Activated CD4-positive, alpha-beta T cell treated with anti-CD3 and anti-CD28 coated beads for 1 hour (primary cell): ENCODE measurements at places on chromosomes 1 and 21.

DNA sequence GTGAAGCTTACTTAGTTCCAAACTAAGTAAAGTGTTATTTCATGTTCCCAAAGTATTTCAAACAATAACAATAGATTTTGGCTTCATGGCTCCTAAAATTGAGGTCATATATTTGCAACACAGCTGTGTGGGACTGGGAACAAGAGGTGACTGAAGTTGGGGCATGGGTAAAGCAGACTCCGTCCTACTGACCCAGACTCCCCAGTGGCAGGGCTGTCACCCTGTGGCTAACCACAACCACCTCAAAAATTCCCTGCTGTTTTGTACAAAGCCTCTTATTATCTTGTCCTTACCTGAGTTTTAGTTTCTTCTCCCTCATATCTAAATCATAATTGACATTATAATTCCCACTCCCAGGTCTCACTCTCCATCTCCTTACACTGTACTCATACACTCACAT, 117.6 kb downstream of the PTGER3 start:
- DNase-seq, result no peak

DNA sequence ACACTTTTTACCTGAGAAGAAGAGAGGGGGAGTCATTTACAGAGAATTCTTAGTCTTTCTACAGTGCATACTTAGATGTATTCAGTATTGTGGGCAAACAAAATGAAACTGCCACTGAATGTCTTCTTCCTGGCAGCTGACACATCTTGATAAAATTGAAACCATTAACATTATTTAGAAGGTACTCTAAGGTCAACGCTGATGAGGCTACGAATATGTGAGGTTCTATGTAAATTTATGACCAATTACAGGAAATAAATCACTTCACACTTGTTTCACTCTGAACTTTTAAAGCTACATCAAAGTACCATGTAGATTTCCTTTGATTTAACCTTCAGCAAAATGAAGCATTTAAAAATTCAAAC, 51.3 kb upstream of the GFI1 start:
- no peak for DNase-seq

DNA sequence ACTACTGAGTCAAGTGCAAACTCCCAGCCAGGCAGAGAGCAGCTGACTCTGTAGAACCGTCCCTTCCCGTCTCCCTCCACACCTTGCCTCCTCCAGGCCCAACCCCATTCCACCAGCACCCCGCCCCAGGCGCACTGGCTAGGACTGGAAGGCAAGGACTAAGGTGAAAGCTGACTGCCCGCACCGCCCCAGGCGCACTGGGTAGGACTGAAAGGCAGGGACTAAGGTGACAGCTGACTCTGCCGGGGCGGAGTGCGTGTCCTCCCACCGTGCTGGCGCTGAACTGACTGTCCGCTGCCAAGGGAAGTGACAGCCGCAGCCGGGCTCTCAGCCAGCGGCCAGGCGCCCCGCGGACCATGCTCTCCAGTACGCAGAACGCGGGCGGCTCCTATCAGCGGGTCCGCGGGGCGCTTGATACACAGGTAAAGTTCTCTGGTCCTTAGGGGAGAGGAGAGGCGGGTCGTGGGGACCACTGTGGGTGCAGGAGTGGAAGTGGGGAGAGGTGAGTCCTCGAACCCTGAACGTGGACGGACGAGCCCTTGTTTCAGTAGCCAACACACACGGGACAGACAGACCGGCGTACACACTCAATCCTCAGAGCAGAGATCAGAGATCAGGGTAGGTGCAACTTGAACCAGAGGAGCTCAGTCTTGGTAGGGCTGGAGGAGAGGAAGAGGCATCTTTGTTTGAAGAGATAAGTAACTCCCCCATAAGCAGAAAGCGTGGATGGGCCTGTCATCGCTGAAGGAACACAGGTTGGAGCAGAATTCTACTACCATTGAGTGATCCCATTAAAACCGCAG, 58.0 kb downstream of the RBM11 start:
- DNase-seq, result no peak

GRCh38 chr1:54305906-54306514, 100.2 kb downstream of the SSBP3 start:
- DNase-seq, result no peak

- DNase-seq, result no peak
Observed at GRCh38 chr1:214213136-214213535, 67.8 kb upstream of the SMYD2 start.

- no peak for DNase-seq
Observed at GRCh38 chr1:18661404-18662285, 31.0 kb downstream of the PAX7 start.

- DNase-seq, result no peak
Observed at GRCh38 chr1:200131551-200132125, 104.1 kb downstream of the NR5A2 start.

DNA sequence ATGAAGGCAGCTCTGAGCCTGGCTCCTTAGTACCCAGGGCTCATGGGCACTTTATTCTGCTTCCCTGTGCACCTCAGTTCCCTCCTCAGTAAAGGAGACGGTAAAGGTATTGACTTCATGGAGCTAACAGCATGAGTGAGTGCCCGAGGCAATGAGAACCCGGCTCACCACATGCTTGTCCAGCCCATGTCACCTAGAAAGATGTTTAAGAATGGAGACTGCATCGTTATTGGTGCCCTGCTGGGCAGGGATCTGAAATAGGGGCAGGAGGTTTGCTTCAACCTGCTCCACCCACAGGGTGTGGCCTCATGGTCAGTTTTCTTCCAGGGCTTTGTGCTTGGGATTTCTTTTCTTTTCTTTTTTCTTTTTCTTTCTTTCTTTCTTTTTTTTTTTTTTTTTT, 7.0 kb upstream of the KCNE1 start:
- DNase-seq, result no peak

- DNase-seq, result no peak
Observed at GRCh38 chr1:166079276-166079675, 87.5 kb downstream of the FAM78B start.

GRCh38 chr1:158154501-158154900, 26.2 kb upstream of the CD1D start:
- DNase-seq, result no peak

DNA sequence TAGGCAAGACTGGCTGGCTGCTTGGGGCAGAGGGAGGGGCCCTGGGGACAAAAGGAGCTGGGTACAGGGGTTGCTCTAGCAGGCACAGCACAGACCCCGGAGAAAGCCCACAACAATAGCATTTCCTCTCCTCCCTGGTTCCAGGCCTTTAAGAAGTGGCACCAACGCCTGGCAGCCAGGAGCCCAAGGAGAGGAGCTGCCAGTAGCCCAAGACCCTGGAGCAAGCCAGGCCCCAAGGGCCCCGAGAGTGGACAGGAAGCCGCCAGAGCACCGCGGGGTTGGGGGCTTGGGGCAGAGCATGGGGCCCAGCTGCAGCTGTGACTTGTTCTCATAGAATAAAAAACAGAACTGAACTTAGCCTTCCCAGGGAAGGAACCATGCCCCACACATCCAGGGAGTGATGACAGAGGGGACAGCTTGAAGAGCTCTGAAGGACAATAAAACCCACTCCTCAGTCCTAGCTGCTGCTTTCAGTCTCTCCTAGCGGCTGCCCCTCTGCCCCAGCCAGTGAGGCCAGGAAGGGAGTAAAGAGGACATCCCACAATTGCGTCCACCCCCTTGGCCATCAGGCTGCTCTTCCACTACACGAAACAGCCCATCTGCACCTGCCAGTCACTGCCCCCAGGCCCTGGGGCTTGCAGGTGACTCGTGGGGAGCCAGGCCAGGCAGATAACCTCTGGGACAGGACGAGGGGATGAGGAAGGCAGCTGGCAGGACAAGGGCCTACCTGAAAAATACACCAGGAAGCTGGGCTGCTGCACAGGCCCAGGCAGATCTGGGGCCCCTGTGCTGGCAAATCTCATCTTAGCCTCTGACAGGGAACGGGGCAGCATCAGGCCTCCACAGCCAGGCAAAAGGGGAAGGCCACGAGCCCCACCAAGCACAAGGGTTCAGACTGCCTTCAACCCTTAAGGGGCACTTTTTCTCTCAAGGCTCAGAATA, 16.4 kb downstream of the MTHFR start:
- DNase-seq, result no peak

- no peak for DNase-seq
Observed at GRCh38 chr1:235887676-235888075, 21.0 kb upstream of the LYST start.

DNA sequence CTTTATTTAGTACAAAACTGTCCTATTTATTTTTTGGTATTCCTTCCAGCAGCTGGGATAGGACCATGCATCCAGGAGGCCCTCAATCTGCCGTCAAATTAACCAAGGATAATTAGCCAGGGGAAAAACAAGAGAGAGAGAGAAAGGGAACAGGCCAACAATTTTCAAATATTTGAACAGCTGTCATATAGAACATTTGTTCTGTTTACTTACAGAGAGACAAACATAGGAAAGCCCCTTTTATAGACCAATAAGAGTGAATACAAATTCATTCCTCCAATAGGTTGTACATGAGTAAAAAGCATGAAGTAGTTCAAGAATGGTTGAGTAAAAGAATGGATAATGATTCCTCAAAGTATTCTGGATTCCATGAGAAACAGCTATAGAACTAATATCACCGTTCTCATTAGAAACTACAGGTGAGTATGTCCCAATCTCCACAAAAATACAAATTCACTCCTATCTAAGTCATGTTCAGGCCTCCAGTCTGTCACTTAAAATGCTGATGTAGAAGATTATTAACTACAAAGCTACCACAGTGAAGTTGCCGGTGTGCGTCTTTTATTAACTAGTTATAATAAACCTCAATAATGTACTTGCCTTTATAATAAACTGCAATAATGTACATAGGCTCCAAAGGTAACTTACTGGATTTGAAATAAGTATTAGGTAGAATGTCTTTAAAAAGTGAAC, 64.8 kb upstream of the GNG4 start:
- DNase-seq, result no peak

- DNase-seq, result no peak
Observed at GRCh38 chr21:36524477-36524876, 44.6 kb upstream of the CLDN14 start.

DNA sequence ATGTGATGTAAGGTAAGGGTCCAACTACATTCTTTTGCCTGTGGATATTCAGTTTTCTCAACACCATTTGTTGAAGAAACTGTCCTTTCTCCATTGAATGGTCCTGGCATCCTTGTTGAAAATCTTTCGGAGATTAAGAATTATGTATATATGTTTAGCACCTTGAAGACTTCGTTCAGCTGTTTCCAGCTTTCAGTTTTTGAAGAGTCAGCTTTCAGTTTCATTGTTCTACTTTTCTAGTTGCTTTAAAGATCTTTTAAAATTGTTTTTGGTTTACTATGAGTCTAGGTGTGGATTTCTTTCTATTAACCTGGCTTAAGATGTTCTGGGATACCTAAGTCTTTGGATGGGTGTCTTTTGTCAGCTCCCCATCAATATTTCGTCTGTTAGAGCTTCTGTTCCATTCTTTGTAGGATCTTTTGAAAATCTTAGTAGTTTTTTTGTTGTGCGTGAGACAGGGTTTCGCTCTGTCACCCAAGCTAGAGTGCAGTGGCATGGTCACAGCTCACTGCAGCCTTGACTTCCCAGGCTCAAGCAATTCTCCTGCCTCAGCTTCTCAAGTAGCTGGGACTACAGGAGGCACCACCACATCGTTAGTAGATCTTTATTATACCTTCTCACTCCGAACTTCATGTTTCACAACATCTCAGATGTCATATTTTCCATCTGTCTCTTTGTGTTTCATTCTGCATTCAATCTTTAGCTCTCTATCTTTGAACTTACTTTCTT, 353.5 kb upstream of the B3GALT2 start:
- DNase-seq, result no peak

DNA sequence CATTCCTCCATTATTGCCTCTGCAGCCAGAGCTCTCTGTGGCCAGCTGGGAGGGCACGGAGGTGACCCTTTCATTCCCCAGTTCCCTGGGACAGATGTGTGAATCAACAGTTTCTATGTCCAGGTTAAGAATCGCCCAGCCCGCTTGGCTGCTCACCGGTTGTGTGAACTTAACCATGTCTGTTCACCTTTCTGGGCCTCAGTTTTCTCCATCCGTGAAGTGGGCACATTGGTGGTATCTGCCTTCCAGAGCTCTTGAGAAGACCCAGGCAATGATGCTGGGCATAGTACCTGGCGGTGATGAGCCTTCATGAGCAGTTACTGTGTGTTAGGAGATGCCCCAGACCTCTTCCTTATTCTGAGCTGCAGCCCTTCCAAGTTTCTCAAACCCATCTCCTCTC, 238.3 kb downstream of the MATN1 start:
- DNase-seq, result no peak

- DNase-seq, result no peak
Observed at GRCh38 chr1:56516539-56517252, 62.7 kb downstream of the PLPP3 start.

DNA sequence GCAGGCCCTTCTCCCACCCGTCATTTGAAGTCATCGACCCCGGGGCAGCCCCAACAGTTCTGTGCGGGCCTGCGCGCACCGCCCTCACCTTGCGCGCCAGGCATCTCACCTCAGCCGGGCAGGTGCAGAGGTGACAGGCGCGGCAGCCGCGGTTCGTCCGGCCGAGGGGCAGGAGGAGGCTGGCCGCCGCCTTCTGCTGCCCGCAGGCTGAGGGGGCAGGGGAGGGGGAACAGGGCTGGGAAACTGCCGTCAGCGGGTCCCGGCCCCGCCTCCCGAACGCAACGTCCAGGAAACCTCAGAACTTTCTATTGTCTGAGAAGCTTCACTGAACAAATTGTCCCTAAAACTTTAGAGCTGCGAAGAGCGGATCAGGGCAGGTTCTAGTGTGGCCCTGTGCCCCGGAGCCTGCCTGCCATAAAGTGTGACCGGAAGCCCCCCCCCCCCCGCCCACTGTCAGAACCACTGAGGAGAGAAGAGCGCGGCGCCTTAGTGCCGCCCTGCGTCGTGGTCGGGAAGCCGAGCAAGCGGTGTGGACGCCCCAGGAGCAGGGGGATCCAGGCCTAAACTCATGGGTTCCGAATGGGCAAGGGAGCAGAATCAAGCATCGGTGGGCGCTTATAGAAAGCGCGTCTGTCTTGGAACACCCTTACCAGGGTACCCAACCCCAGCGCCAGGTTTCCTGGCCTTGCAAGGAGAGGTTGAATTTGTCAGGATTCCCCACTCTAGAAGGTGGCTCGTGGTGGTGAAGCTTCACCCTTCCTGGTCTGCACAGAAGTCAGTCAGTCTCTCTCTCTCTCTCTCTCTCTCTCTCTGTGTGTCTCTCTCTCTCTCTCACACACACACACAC, 13.3 kb upstream of the TBX15 start:
- DNase-seq, result no peak

DNA sequence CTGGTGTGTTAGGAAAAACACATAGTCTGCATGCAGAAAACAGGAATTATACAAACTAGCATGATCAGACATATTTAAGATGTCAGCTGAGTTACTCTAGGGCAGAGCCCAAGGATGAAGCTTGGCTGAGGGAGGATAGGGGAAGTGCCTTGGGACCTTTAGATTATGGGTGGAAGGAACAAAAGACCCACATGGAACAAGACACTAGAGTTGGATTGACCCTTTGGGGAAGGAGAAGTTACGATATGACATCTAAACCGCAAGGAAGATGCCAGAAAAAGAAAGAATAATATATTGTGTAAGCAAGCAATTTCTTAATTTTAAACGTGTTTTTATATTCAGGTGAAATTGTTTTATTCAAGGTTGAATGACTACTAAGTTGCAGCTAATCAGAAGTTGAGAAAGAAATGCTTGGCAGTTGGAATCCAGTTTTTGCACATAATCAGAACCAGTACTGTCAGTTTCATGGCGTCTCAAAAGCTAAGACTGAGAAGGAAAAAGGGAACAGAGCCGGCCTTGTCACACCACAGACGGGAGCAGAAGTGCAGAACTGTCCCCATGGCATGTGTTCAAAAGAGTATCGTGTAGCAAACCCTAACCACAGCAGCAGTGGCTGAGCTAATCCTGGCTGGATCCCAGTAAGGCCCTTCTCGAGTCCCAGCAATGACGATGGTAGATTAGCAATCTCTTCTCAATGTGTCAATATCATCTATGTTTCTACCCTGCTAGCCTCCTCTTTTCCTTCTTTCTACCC, 31.2 kb upstream of the IFNAR2 start:
- DNase-seq, result no peak
